ENCODE measurements at places on chromosomes 4 and X.

DNA sequence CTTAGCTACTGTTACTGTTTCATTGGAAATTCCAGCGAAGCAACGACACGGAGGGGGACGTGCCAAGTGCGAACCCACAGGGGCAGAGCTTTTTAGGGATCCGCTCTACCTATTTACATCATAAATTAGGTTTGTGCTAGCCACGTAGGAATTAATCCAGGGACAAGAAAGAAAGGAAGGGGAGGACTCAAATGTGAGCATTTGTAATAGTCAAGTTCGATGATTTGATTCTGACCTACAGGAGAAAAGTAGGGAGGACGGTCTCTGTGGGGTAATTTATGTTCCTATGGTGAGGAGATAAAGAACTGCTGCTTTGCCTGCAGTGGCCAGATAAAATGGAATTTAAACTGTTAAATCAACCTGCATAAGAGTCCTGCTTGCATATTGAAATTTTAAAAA, 1.7 kb downstream of the INTS6L start:
- peak overlapping the region; percentile 84 for H3K4me3 ChIP-seq
- H3K27ac ChIP-seq, result peak overlapping the region; percentile 92
- H3K27me3 ChIP-seq, result no peaks in the 10 kb centered on the region

DNA sequence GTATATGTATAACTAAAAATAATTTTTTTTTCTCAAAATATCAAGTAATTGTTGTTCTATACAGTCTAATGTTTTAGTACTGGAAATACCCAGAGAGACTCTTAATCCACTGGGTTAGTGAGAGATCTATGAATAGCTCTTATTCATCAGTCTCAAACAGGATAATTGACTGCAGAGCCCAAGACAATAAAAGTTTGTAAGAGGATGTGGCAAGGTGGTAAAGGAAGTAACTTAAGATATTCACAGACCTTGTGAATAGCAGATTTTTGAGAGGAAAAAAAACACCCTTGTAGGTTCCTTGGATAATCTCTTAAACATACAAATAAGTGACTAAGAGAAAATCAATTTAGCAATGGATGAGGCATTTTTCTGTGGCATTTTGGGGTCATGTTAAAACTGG, 210.9 kb upstream of the FAM241A start:
- H3K4me1 ChIP-seq, result peaks cover 5% of the 10 kb centered on the region
- H3K36me3 ChIP-seq, result no peaks in the 10 kb centered on the region
- DNase-seq, result no peak
- H3K27me3 ChIP-seq, result no peaks in the 10 kb centered on the region
- no peak overlapping the region for H3K4me3 ChIP-seq

GRCh38 chr4:5954056-5954760, 61.3 kb upstream of the CRMP1 start:
- no peak overlapping the region for H3K4me3 ChIP-seq
- H3K4me1 ChIP-seq, result peaks cover 7% of the 10 kb centered on the region
- no peak for DNase-seq
- no peaks in the 10 kb centered on the region for H3K36me3 ChIP-seq

DNA sequence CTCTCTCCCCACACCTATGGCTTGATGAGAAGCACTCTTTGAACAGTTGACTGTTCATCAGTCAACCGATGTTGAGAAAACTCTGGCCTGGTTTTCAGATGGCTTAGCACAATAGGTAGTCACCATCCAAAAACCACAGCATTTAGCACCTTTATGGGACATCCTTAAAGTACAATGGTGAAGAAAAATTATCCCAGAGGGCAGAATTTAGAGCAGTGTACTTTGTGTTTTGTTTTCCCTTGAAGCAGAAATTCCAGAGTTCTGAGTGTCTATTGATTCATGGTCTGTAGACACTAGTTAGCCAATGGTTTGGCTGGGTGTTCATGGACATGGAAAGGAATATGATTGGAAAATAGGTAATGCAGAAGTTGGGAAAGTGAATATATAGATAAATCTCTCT, 487.0 kb downstream of the PDHA2 start:
- H3K4me1 ChIP-seq, result no peaks in the 10 kb centered on the region
- no peak overlapping the region for H3K27ac ChIP-seq
- DNase-seq, result no peak
- H3K36me3 ChIP-seq, result no peaks in the 10 kb centered on the region
- H3K27me3 ChIP-seq, result no peaks in the 10 kb centered on the region
- H3K4me3 ChIP-seq, result no peak overlapping the region

DNA sequence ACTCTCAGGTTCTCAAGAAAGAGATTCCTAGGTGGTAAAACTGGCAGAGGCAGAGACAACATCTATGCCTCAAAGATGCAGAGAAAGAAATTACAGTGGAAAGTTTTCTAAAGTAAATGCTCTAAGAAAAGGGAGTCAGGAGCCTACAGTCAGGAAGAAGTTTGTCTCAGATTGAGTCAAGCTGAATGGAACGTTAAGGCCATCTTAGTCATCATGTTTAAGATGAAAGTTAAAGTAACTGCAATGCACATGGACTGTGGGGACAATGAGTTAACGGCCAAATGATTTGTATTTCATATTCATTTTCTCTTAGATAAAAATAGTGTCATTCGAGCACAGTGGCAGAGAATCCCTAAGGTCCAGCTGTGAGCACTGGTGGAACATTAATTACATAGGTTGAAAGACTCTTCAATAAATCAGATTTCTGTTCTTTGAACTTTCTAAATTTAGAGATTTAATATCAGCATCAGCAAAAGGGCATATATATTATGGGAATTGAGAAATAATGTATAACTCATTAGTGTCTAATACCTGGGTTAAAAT, 384.6 kb downstream of the DTHD1 start:
- no peaks in the 10 kb centered on the region for H3K27me3 ChIP-seq
- DNase-seq, result no peak

DNA sequence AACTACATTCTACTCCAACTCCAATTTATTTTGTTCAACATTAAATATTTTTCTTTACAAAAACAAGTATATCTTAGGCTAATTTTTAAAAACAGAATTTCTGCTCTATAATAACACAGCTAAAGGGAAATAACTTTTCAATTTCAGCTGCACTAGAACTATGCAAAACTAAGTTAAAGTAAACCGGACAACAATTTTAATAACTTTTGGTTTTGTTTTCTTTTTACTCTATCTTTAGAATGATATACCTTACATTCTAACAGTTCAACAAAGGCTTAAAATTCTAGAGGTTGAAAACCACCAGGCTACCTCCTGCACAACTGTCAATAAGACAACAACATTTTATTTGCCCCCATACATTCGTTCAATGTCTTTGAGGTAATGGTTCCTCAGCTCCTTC, 18.7 kb upstream of the KCNE5 start:
- peaks cover 10% of the 10 kb centered on the region for H3K4me1 ChIP-seq
- no peaks in the 10 kb centered on the region for H3K27me3 ChIP-seq
- no peak overlapping the region for H3K27ac ChIP-seq
- DNase-seq, result no peak

All from progenitor cell of endocrine pancreas (in vitro differentiated cells).